ENCODE measurements at places on chromosomes 11 and 22.

GRCh38 chr11:14346303-14346955 lies 12.6 kb downstream of the RRAS2 start:
- no peaks in the 10 kb centered on the region for H3K36me3 ChIP-seq
- H3K27me3 ChIP-seq = no peaks in the 10 kb centered on the region

- peaks cover 32% of the 10 kb centered on the region for H3K4me1 ChIP-seq
- H3K27me3 ChIP-seq = no peaks in the 10 kb centered on the region
- no peak overlapping the region for H3K27ac ChIP-seq
- H3K36me3 ChIP-seq = no peaks in the 10 kb centered on the region
- DNase-seq = no peak
These were observed 38.8 kb upstream of the POLA2 start for GRCh38 chr11:65223011-65223410.

DNA sequence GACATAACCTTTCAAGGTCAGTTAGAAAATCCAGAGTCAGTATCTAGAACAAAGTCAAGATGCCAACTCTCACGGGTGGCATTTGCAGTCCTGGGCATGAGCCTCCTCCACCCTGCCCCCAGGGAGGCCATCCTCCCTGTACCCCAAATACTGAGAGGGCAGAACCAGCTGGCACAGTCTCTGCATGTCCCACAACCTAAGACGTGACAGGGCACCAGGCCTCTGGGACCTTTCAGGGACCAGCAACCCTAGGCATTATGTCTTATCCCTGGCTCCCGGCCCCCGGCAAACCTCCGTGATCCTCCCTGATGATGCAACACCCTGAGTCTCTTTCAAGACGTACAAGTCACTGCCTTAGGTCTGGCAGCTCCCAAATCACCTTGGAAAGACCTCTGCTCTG lies 2.0 kb downstream of the MB start:
- H3K27me3 ChIP-seq = no peaks in the 10 kb centered on the region
- H3K27ac ChIP-seq = no peak overlapping the region
- H3K4me3 ChIP-seq = no peak overlapping the region
- no peaks in the 10 kb centered on the region for H3K36me3 ChIP-seq
- DNase-seq = no peak
- peaks cover 5% of the 10 kb centered on the region for H3K4me1 ChIP-seq

GRCh38 chr22:23285734-23286133 lies 105.4 kb downstream of the BCR start:
- no peaks in the 10 kb centered on the region for H3K27me3 ChIP-seq
- H3K4me3 ChIP-seq = no peak overlapping the region
- no peak for DNase-seq
- peak overlapping the region; percentile 87 for H3K27ac ChIP-seq

DNA sequence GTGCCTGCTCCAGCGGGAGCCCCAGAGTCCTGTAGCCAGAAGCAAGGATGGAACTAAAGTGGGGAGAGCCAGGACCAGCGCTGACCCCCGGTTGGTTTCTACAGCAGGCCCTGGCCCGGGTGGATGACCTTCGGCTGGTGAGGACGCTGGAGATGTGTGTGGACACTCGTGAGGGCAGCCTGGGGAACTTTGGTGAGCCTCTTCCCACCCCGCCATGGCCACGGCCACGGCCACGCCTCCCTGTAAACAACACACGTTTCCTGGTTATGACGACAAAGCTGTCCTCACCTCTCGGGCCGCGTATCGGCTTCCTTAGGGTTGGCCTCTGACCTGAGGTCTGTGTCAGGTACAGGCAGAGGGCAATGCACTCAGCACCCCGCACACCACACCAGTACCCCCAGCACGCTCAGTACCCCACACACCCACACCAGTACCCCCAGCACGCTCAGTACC lies 4.1 kb downstream of the LRRC56 start:
- H3K4me3 ChIP-seq = no peak overlapping the region
- peak; percentile 13 for DNase-seq
- no peak overlapping the region for H3K27ac ChIP-seq
- no peaks in the 10 kb centered on the region for H3K36me3 ChIP-seq

- H3K4me3 ChIP-seq = peak overlapping the region; percentile 87
- H3K4me1 ChIP-seq = peaks cover 54% of the 10 kb centered on the region
- DNase-seq = peak; percentile 97
- peaks cover 17% of the 10 kb centered on the region for H3K36me3 ChIP-seq
- no peaks in the 10 kb centered on the region for H3K27me3 ChIP-seq
- peak overlapping the region; percentile 99 for H3K27ac ChIP-seq
These were observed 638 bp upstream of the PITPNM1 start for GRCh38 chr11:67505605-67506396.

DNA sequence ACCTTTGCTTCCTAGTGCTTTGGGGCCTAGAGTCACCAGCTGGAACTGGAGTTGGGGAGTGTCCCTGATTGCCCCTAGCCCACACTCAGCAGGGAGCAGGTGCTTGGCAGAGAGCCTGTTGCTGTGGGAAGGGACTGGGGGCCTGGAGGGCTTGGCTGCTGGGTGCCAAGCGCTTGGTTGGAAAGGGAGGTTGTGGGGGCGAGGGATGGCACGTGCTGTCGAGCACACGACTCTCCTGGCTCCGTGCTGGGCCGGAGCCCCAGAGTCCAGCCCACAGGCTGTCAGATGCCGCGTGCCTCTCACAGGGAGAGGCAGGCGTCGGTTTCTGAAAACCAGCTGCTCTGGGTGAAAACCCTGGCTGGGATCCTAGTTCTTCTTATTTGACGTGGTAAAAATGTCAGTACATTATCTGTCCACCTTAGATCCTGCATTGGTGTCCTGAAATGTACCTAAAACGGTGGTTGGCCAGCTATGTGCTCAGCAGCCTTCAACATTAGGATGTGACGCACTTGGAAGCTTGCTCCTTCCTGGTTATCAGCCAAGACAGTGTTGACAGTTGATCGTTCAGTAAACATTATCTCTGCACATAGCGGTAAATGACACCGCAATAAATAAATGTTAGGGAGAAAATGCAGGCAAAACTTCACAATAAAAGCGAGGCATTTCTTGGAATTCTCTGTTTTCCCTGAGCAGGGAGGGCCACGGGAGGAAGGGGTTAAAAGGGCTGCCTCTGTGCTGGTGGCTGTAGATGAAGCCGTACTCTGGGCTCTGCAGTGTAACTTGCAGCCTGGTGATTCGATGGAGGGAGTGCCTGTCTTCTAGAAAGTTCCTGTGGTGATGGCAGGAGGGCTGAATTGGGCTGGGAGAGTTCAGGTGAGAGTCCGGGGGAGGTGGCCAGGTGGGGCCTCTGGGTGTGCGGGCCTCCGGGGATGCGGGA lies 29.2 kb downstream of the GRAMD4 start:
- no peak overlapping the region for H3K4me3 ChIP-seq
- H3K27me3 ChIP-seq = no peaks in the 10 kb centered on the region
- peak; percentile 39 for DNase-seq
- H3K36me3 ChIP-seq = no peaks in the 10 kb centered on the region

DNA sequence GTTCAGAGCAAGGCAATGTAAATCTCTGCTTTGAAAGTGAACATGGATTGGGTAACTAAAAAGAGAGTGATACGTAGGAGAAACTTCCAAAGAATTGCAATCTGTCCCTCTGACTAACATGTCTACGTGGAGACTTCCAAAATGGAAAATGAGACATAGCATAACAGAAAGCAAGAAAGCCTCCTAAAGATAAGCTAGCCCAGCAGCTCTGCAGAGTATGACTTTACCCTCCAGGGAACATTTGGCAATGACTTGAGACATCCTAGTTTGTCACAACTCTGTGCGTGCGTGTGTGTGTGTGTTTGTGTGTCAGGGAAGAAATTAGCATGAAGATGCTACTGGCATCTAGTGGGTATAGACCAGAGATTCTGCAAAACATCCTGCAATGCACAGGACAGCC lies 817.4 kb downstream of the NTM start:
- H3K4me3 ChIP-seq = no peak overlapping the region
- no peaks in the 10 kb centered on the region for H3K4me1 ChIP-seq
- H3K36me3 ChIP-seq = no peaks in the 10 kb centered on the region
- no peak overlapping the region for H3K27ac ChIP-seq
- peaks cover 4% of the 10 kb centered on the region for H3K27me3 ChIP-seq

DNA sequence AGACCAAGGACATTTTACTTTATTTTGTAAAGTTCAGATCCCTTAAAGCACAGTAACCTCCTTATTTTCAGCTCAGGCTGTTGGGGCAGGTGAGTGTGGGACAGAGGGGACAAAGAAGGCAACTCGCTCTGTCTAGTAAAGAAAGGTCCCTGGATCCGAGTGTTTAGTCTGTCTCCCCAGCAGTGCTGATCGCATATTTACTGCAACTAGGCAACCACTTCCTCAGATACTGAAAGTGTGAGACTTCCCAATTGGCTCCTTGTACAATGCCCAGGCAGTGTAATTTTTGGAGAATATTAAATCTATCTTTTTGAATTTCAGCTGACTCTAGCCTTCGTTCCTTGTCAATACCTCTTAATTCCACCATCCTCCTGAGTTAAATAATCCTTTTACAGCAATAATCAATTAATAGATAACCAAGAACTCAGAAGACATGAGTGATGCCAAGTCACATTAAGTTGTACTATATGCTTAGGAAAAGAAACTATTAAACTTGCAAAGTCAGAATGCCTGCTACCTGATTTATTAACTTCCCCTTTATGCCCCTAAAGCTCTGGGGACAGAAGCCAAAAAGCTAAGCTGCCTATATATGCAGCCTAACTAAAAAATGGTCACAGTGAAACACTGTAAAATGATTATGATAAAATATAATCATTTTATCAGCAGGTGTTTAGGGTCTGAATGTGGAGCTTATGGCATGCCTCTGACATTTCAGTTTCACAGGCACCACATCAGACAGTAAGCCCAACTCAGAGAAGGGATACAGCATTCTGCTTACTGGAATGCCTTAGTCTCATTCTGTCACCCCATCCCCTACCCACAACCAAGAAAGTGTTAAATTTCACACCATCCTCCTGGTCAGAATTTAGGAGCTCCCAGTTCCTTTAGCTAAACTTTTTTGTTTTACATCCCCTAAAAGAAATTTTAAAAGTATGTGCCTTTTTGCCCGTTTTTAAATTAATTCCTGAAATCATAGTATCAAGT lies 138.7 kb downstream of the TRIM44 start:
- peaks cover 3% of the 10 kb centered on the region for H3K4me1 ChIP-seq
- no peaks in the 10 kb centered on the region for H3K27me3 ChIP-seq
- peaks cover 2% of the 10 kb centered on the region for H3K36me3 ChIP-seq
- no peak overlapping the region for H3K27ac ChIP-seq
- peak; percentile 54 for DNase-seq

DNA sequence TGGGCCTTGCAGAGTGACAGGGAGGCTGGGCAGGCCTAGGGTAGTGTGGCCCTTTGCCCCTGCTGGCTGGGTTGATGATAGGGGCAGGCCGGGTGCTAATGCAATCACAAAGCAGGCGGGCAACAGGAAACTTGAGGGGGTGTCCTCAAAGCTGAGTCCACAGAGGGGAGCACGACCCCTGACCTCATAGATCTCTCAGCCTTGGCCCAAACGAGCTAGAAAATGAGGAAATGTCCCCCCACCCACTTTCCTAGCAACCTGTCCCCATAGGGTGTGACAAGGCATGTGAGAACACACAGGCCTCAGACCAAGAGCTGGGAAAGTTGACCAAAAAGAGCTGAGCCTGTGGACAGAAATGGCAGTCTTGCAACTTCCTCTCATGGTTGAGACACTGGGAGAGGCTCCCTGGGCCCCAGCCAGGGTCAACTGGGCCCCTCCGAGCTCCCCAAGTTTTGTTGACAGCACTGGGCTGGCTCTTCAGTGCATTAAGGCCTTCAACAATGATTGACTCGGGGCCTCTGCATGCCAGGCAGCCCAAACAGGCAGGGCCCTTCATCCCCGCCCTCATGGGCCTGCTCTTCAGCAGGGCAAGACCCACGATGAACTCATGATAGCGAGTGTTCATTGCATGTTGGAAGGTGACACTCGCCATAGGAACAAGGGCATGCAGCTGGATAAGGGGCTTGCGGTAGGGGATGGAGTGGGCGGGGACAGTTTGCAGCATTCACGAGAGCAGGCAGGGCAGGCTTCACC lies 9.8 kb upstream of the SPI1 start:
- H3K27ac ChIP-seq = peak overlapping the region; percentile 90
- H3K36me3 ChIP-seq = no peaks in the 10 kb centered on the region
- peak; percentile 9 for DNase-seq
- H3K4me1 ChIP-seq = peaks cover 16% of the 10 kb centered on the region

GRCh38 chr11:20259506-20259905 lies 99.2 kb upstream of the DBX1 start:
- no peak overlapping the region for H3K27ac ChIP-seq
- H3K4me1 ChIP-seq = no peaks in the 10 kb centered on the region
- H3K4me3 ChIP-seq = no peak overlapping the region
- H3K36me3 ChIP-seq = no peaks in the 10 kb centered on the region
- H3K27me3 ChIP-seq = no peaks in the 10 kb centered on the region

DNA sequence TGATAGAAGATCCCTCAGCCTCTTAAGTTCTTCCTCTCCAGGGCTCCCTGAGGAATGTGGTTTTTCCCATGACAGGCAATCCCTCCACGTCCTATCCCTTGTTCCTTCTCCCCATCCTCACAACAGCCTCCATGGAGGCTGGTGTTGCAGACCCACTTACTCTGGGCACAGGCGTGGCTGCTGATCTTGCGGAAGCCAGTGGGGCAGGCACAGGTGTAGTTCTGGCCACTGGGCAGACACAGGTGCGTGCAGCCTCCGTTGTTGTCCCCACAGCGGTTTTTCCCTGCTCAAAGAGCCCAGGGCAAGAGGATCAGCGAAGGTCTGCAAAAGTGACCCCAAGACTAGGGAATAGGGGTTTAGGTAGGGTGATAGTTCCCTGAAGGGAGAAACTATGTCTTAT lies 29.1 kb downstream of the LRP4 start:
- H3K4me3 ChIP-seq = no peak overlapping the region
- no peak for DNase-seq
- H3K27ac ChIP-seq = no peak overlapping the region
- peaks cover 70% of the 10 kb centered on the region for H3K36me3 ChIP-seq
- no peaks in the 10 kb centered on the region for H3K4me1 ChIP-seq
- H3K27me3 ChIP-seq = no peaks in the 10 kb centered on the region

- H3K27me3 ChIP-seq = no peaks in the 10 kb centered on the region
- no peaks in the 10 kb centered on the region for H3K4me1 ChIP-seq
- no peaks in the 10 kb centered on the region for H3K36me3 ChIP-seq
These were observed 111.6 kb downstream of the KCNQ1OT1 start for GRCh38 chr11:2587976-2588748.
